NCI-H460 (cell line): ENCODE measurements at places on chromosomes 4 and X. TPM values are rescaled to one million over a fixed set of nuclear protein-coding genes. Genes with fewer than 3 reads are reported as not detected.

Gene TRPC5OS
- not detected in 2 replicates for total RNA-seq

Gene GPC3
- not detected in 2 replicates for total RNA-seq

Gene SHOX
- not detected in 2 replicates for total RNA-seq

Gene EXOC1L
- not detected in 2 replicates for total RNA-seq

Gene ANXA3
- 114 and 117 TPM in 2 replicates for total RNA-seq

DNA sequence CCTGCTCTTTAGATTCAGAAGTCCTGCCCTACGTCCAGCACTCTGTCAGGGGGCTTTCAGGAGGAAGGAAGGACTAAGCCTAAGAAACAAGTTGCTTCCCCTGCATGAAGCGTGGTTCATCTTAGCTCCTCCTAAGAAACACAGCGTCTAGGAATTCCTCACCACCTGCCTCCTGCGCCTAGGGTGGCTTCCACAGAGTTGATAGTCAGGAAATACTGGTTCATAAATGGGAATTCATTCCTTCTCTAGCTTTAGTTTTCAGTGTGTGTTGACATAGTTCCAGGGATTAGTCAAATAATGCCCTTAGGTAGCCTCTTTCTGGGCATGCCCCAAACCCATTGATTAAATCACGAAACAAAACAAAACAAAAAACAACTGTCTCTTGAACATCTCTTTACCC, 1.7 kb upstream of the MXRA5 start:
- DNase-seq = no peak

- no peak for DNase-seq
These were observed 56.4 kb downstream of the CXorf58 start for GRCh38 chrX:23964191-23964590.

- DNase-seq = no peak
These were observed 121.8 kb upstream of the BMPR1B start for GRCh38 chr4:94636004-94636403.

DNA sequence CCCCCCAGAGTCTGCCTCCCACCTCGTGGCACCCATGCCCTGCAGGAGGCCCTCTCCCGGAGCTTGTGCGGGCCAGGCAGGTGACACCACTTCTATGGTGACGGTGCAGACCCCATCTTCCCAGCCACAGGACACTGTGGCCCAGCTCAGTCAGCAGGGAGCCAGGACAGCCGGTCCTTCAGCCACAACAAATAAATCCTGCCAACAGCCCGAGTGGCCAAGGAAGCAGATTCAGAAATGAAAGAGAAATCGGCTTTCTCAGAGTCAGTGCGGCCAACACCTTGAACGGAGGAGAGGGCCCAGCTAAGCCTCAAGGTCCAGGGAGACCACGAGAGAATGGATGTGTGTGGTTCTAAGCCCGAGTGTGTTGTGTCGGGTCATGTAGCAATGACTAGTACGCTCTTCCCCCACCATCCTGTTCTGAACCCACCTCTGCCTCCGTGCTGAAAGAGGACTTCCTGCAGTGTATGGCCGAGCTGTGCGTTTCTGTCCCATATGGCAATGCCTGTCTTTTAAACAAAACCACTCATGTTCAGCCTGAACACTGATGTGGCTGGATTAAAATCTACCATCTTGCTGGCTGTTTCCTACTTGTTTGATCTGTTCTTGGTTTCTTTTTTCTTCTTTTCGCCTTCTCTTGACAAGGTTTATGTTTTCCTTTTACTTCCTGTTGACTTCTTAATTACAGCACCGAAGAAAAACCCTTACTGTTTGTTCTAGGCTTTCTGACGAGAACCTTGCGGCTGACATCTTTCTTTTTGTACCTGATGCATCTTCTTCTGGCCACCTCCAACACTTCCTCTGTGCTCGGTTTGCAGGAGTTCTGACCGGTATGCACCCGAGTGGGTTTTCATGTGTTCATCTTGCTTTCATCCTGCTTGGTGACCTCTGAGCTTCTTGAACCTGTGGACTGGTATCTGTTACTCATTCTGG, 53.1 kb downstream of the GAK start:
- no peak for DNase-seq

DNA sequence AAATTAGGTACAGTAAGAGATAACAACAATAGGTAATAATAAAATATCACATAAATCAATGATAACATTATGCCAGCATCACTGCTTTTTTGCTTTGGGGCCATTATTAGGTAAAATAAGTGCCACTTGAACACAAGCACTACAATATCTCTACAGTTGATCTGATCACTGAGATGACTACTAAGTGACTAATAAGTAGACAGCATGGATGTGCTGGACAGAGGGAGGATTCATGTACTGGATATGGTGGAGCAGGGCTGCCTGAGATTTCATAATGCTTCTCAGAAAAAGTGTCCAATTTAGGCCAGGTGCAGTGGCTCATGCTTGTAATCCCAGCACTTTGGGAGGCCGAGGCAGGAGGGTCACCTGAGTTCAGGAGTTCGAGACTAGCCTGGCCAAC, 137.8 kb upstream of the IL1RAPL2 start:
- no peak for DNase-seq
